ENCODE measurements at places on chromosomes 6 and 20.

GRCh38 chr6:137661601-137662000 lies 167.4 kb upstream of the OLIG3 start:
- H3K36me3 ChIP-seq, result no peaks in the 10 kb centered on the region
- no peaks in the 10 kb centered on the region for H3K4me1 ChIP-seq

- no peak overlapping the region for H3K4me3 ChIP-seq
- peaks cover 6% of the 10 kb centered on the region for H3K4me1 ChIP-seq
- peaks cover under 1% of the 10 kb centered on the region for H3K36me3 ChIP-seq
- no peak for DNase-seq
Measured at GRCh38 chr20:53631909-53632662, 38.4 kb upstream of the ZNF217 start.

- no peak overlapping the region for H3K27ac ChIP-seq
- peaks cover 2% of the 10 kb centered on the region for H3K36me3 ChIP-seq
Measured at GRCh38 chr6:168844821-168845609, 404.0 kb downstream of the SMOC2 start.

- no peaks in the 10 kb centered on the region for H3K27me3 ChIP-seq
- no peaks in the 10 kb centered on the region for H3K36me3 ChIP-seq
Measured at GRCh38 chr20:62356589-62357186, 10.4 kb downstream of the LAMA5 start.

DNA sequence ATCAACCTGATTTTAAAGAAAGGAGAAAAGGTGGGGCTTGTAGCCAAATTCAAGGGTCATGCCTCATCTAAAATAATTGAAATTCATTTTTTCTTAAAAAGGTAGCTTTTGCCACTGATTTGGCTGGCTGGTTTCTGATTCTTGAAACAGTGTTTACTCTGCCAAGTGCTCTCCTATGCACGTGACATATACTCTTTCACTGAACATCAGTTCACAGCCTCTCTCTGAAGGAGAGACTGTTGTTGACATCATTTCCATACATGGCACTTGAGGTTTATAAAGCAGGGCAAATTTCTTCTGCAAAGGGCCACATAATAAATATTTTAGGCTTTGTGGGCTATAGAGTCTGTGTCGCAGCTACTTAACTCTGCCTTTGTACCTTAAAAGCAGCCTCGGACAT lies 40.4 kb upstream of the DOK5 start:
- H3K27ac ChIP-seq, result no peak overlapping the region
- H3K36me3 ChIP-seq, result peaks cover 3% of the 10 kb centered on the region
- H3K4me3 ChIP-seq, result no peak overlapping the region
- no peak for DNase-seq
- peaks cover 9% of the 10 kb centered on the region for H3K27me3 ChIP-seq

DNA sequence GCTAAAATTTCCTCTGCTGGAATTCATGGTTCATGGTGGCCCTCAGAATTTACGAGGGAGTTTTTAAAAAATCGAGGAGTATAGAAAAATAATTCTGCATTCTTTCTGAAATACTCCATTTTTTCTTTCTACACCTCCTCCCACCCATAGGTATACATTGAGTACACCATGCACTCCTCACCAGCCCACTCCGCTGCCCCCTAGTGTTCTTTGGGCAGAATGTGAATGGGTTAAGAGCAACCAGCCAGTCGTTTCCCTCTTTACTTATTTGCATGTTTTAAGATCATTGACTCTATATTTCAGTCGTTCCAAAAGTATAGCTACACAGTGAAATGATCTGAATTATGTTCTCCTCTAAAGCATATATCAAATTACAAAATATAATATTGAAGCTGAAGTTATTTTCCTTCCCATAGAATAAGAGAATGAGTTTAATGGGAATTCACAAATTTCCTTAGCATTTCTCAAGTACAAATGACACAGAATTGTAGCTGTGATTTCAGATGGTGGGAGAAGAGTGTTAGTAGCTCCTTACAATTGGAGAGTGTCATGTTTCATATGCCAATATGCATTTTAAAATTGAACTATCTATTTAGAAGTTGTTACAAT lies 977.7 kb upstream of the SLC35B3 start:
- H3K27me3 ChIP-seq, result no peaks in the 10 kb centered on the region
- H3K27ac ChIP-seq, result no peak overlapping the region
- H3K36me3 ChIP-seq, result no peaks in the 10 kb centered on the region
- H3K4me1 ChIP-seq, result no peaks in the 10 kb centered on the region

DNA sequence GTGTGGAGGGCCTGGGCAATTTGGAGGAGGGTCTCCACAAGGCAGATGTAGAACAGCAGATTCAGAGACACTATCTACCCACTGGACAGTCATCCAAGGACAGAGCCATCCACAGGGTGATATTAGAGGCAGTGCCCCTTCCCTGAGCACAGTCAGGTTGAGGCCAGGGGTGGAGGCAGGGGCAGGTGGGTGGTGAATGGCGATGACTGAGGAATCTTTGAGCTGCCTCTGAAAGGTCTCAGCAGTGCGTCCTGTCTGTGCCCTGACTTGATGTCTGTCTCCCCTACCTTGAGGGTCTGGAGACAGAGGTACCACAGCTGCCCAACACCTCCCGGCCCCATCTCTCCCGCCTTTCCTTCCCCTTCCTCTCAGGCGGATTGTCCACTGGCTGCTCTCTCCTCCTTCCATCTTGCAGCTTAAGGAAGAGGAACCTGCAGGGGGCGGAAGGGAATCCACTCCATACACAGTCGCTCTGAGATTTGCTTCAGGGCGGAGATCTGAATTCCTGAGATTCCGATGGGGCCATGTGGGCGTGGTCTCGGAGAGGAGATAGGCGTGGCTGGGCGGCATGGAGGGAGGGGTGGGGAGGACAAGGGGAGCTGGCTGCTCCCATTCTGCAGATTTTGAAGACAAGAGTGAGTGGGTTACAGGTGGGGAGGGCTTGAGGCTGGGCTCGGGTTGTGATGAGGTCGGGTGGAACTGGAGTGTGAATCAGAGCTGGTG lies 1.7 kb downstream of the MUCL3 start:
- H3K4me1 ChIP-seq, result peaks cover 5% of the 10 kb centered on the region
- H3K27me3 ChIP-seq, result peaks cover 62% of the 10 kb centered on the region
- H3K4me3 ChIP-seq, result no peak overlapping the region
- DNase-seq, result no peak
- no peak overlapping the region for H3K27ac ChIP-seq

DNA sequence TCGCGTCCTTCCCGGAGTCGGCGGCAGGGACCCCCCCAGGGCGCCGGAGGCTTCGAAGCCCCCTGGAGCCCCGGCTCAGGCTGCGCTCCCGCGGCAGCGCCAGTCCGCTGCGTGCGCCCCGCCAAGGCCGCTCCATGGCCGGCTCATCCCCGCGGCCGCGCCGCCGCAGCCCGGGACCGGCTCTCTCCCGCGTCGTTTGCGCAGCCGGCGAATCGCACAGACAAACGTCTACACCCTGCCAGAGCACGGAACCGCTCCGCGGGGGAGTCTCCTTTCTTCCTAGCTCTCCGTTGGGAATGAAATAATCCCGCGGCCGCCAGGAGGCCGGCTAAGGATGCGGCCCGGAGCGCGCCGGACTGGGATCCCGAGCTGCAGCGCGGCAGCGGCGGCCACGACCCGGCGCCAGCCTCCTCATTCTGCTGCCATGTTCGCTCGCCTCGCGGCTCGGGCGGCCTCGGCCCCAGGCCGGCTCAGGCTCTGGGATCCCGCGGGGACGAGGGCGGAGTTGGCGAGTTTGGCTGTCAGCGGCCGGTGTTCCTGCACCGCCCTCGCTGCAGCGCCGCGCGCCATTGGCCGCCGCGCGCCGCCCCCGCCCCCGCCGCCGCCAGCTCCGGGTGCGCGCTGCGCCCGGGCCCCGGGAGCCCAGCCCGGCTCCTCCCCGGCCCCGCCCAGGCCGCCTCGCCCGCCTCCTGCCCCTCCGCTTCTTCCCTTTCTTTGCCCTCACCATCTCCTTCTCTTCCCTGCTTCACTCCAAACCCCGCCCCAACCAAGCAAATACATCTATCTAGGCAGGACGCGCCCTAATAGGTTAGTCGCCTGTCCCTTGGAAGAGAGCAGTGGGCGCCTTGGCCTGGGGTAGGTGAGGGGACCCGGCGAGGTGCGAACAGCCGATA lies at the start of gene GFOD1:
Gene GFOD1 (minus strand): TSS at position 479 of the 893 bp plus-strand sequence. CDS start 710 bp downstream, outside the sequence.
- peaks cover 22% of the 10 kb centered on the region for H3K27me3 ChIP-seq
- peak; percentile 59 for DNase-seq
- H3K27ac ChIP-seq, result peak within 1 kb of the TSS; percentile 30
- H3K36me3 ChIP-seq, result no peaks in the 10 kb centered on the region

GRCh38 chr6:132841966-132842365 lies 27.6 kb downstream of the RPS12 start:
- no peak for DNase-seq
- no peaks in the 10 kb centered on the region for H3K36me3 ChIP-seq
- H3K4me1 ChIP-seq, result no peaks in the 10 kb centered on the region
- H3K27ac ChIP-seq, result no peak overlapping the region
- H3K4me3 ChIP-seq, result no peak overlapping the region

DNA sequence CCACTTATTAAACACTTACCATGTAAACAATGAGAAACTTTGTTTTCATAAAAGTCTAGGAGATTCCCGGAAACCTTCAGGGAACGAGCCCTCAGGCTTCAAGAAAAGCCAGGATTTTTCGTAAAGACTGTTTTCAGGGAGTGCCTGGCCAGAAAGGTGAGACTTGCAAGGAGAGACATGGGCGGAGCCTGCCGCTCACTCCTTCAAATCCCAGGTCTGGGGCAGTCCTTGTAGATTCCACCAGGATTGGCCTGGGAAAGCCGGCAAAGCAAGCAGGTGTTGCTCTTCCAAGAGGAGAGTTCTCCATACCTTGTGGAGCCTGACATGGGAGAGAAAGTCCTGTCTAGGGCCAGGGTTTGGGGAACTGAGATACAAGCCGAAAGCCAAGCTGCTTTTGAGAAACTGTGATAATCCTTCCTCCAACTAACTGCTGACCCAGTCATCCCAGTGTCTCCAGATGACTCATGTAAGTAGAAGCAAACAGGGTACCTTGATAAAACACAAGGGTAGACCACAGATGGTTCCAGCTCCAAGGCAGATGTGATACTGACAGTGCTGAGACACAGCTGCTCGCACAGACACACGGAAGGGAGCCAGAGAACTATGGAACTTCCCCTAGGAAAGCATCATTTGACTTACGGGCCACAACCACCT lies 69.4 kb upstream of the NAA20 start:
- DNase-seq, result no peak
- H3K36me3 ChIP-seq, result no peaks in the 10 kb centered on the region
- H3K4me3 ChIP-seq, result no peak overlapping the region
- H3K27ac ChIP-seq, result no peak overlapping the region

DNA sequence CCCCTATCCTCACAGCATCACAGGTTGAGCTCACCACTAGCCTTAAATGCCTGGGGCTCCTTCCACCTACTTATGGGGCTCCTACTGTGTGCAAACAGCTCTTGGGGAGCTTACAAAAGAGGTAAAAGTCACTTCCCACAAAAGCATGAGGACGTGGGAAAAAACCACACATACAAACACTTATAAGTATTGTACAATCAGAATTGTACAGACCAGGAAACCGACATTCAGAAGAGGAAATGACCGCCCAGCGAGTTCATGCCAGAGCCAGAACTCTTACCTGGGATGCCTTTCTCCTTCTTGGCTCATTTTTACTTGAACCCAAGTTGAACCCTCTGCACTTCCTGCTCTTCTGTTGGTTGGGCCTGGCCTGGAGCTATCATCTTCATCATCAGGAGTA lies 6.3 kb upstream of the PPP1R16B start:
- no peaks in the 10 kb centered on the region for H3K27me3 ChIP-seq
- no peak overlapping the region for H3K4me3 ChIP-seq
- no peak for DNase-seq
- peaks cover 3% of the 10 kb centered on the region for H3K36me3 ChIP-seq
- peak overlapping the region; percentile 77 for H3K27ac ChIP-seq

- peaks cover 31% of the 10 kb centered on the region for H3K27me3 ChIP-seq
- no peak overlapping the region for H3K27ac ChIP-seq
- no peak overlapping the region for H3K4me3 ChIP-seq
Measured at GRCh38 chr6:43714311-43715055, 26.9 kb upstream of the MRPS18A start.

DNA sequence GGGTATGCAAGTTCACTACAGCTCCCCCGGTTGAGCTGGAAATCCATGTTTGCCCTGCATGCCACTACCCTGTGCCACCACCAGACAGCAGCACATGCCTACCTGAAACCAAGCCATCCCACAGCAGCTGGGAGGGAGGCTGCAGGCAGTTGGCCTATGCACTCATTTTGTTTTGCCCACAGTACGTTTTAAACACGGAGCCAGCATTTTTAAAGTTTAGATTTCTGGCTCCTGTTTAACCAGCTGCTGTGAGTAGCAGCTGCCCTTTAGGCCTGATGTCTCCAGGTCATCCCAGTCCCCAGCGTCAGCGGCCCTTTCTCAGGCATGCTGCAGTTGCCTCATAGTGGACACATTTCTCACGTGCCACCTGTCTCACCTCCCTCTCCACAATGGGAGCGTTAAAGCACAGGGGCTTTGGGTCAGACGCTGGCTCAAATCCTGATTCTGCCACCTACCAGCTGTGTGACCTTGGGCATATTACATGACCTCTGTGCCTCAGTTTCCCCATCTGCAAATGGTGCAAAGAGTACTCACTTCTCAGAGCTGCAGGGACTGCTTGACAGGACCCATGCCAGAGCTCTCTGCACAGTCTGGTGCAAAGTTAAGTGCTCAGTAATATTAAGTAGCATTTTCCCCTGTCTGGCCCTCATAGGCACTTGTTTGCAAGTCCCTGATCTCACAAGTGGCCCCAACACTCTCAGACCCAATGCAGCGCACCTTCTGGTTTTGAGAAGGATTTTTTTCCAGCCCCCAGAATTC lies 8.2 kb upstream of the UBE2V1 start:
- H3K4me1 ChIP-seq, result peaks cover 9% of the 10 kb centered on the region
- H3K36me3 ChIP-seq, result peaks cover 33% of the 10 kb centered on the region
- H3K27ac ChIP-seq, result no peak overlapping the region

- peaks cover 6% of the 10 kb centered on the region for H3K36me3 ChIP-seq
- H3K4me3 ChIP-seq, result peak overlapping the region; percentile 67
- no peak for DNase-seq
- peaks cover 4% of the 10 kb centered on the region for H3K4me1 ChIP-seq
- H3K27me3 ChIP-seq, result peaks cover 72% of the 10 kb centered on the region
Measured at GRCh38 chr20:21398109-21399004, 1.0 kb upstream of the NKX2-4 start.

DNA sequence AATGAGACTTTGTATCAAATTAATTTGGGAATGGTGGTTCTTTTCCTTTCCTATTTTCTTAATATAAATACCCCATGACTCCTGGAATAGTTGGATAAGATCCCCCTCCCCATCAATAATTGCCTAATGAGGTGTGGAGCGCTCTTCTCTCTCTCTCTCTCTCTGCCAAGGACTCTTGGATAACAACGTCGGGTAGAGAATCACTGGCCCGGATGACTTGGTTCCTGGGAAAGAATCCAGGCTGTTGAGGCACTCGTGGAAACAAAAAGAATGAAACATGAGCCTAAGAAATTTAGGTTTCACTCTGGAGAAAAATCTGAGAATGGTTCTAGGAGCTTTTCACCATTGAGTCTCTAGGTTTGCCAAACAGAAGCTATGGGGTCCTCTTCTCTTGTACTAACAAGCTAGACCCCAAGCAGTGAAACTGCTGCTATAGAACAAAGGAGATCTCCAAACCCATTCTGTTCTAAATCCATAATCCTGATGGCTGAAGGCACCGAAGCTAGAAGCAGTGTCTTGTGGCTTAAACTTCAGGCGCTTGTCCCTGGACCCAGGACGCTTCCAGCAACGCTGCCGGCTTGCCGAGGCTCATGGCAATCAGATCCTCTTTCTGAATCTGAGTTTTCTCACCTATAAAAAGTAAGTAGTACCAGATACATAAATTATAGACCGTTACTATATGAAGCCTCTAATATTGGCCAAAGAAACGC lies 241.6 kb upstream of the BTBD3 start:
- H3K36me3 ChIP-seq, result no peaks in the 10 kb centered on the region

Data from effector memory CD8-positive, alpha-beta T cell (primary cell).